Neural crest cell (in vitro differentiated cells): ENCODE measurements at places on chromosomes 7 and 10. TPM values are rescaled to one million over a fixed set of nuclear protein-coding genes. Genes with fewer than 3 reads are reported as not detected.

DNA sequence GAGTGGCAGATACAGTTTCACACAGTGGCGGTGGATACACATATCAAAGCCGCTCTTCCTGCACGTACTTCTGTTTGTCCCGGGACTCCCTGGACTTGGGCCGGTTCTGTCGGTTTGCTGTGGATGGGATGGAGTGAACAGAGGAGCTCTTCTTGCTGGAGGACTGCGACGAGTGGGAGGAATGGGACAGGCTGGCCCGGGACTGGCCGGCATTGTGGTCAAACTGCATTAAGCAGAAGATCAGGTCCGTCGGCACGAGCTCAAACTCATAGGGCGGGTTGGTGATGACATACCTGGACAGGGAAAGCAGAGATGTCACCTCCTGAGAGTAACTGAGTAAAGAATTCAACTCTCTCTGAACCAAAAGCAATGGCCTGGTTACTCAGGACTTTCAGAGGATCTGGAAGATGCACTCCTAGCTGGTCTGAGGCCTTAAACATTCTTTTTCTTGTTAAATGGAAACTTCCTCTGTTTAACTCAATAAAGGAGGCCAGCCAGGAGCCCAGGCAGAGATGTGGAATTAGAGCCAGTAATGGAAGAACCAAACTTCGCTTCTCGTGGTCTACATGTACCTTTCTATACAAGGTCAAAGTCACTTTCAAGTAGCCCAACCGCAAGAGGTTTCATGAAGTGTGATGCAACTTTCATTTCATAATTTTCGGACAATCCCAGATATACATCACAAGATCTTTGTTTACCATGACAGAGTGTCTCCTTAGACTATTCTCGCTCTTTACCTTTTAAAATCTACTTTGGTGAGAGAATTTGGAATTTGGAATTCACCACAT lies 750.2 kb downstream of the KCNMA1 start:
- no peak for DNase-seq

DNA sequence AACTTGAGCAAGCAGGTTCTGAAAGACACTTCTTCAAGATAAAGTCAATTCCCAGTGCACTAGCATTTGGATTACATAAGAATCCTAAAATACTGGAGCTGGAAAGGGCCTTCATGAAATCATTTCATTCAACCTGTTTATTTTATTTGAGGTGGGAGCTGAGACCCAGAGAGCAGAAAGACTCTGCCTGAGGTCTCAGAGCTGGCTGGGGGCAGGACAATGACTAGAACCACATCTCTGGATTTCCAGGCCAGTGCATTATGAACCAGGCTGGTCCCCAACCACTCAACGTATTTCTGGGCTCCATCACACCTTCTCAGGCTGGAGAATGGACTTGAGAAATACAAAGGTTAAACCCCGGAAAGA lies 8.4 kb downstream of the ANXA11 start:
- DNase-seq, result no peak

DNA sequence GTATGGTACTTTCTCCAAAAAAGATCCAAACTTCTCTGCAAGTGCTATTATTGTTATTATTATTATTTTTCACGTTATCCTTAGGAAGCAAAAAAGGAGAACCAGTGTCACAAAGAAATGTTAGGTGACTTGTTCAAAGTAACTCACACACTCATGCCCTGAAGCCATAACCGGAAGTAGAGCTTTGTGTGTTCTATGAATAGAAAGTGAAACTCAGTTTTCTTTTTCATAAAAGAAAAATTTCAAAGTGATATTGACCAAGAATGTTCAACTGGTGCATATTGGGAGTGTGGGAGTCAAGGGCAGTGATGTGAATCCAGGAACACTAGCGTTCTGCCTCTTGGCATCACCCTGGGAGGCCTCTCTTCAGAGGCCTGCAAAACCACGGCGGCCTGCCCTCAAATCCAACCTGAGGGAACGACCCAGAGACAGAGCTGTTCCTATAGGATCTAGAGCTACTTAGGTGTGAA lies 106.1 kb downstream of the PRKCQ start:
- no peak for DNase-seq

DNA sequence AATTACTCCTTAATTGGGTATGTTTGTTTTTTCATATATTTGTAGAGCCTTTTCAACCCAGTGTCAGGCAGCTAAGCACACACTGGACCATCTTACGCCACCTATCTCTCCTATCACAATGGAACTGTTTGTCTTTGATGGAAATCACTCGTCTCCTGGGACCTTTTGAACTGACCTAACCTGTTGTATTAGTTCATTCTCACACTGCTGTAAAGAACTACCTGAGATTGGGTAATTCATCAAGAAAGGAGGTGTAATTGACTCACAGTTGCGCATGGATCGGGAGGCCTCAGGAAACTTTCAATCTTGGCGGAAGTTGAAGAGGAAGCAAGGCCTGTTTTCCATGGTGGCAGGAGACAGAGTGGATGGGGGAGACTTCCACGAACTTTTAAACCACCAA lies 182.0 kb downstream of the TCERG1L start:
- DNase-seq, result no peak

DNA sequence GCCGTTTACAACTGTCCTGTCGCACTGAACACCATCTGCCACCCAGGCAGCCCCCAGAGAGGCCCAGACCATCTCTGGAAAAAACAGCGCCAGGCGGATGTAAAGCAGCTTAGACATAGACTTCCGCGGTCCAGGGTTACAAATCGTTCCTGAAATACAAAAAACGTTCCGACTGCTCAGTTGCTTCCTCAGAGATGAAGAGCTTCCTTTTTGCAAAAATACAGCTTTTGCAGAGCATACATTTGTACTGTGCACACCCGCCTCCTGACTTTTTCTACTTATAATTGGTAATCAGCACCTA lies 11.4 kb downstream of the DAGLB start:
- no peak for DNase-seq

- no peak for DNase-seq
These were observed 25.3 kb downstream of the PDIA4 start for GRCh38 chr7:149003018-149003417.

C10orf105 gene
- 0.12 and 0.20 TPM in 2 replicates for total RNA-seq

AKR1C4 gene
- not detected in 2 replicates for total RNA-seq

RASA4B gene
- 4.5 and 7.2 TPM in 2 replicates for total RNA-seq

LRRC72 gene
- total RNA-seq, result not detected in 2 replicates
